ENCODE measurements at places on chromosomes 13 and 19. TPM values are rescaled to one million over a fixed set of nuclear protein-coding genes. Genes with fewer than 3 reads are reported as not detected.
A peak's percentile ranks its signal among the peaks of the same experiment; 100 is the strongest.

The MEDAG gene
- 0.29 TPM for polyA plus RNA-seq

DNA sequence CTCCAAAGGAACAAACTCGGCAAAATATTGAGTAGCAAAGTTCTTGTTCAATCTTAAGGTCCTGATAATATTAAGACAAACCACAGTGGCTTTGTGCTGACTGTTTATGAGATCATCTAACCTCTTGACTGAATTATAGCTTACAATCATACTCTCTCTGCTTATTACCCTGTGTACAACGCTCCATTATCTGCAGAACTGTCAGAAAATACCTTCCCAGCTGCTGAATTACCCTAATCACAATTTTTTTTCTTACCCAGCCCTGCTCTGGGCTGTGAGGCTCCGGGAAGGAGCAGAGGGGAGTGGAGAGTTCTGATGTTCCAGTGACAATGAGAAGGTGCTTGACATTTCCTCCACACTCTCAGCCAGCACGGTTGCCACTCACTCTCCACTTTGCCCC lies 64.8 kb downstream of the DCT start:
- no peak for DNase-seq

The CGB5 gene
- polyA plus RNA-seq: not detected

DNA sequence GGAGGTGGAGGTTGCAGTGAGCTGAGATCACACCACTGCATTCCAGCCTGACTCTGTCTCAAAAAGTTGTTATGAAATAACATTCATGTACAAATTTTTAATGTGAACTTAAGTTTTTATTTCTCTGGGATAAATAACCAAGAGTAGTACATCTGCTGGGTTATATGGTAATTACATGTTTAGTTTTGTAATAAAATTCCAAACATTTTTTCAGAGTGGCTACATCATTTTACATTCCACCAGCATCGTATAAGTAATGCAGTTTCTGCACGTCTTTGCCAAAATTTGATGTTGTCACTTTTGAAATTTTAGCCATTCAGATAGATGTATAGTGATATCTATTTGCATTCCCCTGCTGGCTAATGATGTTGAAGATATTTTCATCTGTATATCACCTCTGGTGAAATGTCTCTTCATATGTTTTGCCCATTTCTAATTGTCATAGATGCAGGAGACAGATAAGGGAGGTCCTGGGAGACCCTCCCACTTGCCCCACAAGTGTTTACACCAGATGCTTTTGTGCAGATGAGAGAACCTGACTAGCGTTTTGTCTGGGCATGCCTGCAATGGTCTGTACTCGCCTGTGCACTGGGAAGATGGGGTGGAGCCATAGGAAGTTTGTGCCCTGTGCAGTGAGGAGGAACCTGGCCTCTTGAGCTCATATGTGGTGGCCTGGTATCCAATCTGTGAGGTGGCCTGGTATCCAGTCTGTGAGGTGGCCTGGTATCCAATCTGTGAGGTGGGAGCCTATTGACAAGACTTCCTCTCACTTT lies 12.7 kb upstream of the KBTBD6 start:
- DNase-seq: no peak

DNA sequence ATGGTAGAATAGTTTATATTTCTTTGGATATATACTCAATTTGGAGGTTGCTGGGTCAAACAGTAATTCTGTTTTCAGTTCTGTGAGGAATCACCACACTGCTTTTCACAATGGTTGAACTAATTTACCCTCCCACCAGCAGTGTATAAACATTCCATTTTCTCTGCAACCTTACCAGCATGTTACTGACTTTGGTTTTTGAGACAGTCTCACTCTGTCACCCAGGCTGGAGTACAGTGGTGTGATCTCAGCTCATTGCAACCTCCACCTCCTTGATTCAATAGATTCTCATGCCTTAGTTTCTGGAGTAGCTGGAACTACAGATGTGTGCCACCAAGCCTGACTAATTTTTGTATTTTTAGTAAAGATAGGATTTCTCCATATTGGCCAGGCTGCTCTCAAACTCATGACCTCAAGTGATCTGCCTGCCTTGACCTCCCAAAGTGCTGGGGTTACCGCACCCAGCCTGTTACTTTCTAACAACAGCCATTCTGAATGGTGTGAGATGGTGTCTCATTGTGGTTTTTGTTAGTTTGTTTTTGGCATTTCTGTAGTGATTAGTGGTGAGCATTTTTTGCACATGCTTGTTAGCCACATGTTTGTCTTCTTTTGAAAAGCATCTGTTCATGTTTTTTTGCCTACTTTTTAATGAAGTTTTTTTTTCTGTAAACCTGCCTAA lies 12.5 kb downstream of the ZNF714 start:
- no peak for DNase-seq

The SLC7A9 gene
- not detected for polyA plus RNA-seq

The GPI gene
- polyA plus RNA-seq: 156 TPM

- no peak for DNase-seq
Measured at GRCh38 chr19:282501-282900, 8.7 kb downstream of the PLPP2 start.

The PALM3 gene
- not detected for polyA plus RNA-seq

The ERICH4 gene
- polyA plus RNA-seq: not detected

The BRSK1 gene
- not detected for polyA plus RNA-seq

The CCDC61 gene
- polyA plus RNA-seq: 9.2 TPM

DNA sequence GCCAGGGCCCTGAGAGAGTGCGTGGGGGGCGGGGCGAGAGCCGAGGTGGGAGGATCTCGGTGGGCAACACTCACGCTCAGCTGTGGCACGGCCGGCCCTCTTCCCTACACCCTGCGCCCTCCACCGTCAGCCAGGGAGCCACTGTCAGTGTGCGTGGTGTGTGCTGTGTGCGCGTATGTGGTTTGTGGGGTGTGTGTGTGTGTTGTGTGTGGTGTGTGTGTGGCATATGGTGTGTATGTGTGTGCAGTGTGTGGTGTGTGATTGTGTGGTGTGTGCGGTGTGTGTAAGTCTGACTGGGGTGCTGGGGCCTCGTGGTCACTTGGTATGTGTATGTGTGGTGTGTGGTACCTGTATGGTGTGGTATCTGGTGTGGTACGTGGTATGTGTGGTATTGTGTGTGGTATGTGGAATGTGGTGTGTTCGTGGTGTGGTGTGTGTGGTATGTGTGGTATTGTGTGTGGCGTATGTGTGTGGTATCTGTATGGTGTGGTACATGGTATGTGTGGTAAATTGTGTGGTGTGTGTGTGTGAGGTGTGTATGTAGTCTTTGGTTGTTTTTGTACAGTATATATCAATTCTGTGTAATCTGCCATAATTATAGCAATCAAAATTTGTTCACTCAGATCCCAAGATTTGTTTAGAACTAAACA lies 5.1 kb downstream of the GRK1 start:
- no peak for DNase-seq

- DNase-seq: no peak
Measured at GRCh38 chr13:89214185-89214584, 1543.0 kb downstream of the SLITRK5 start.

The CACNG6 gene
- not detected for polyA plus RNA-seq

DNA sequence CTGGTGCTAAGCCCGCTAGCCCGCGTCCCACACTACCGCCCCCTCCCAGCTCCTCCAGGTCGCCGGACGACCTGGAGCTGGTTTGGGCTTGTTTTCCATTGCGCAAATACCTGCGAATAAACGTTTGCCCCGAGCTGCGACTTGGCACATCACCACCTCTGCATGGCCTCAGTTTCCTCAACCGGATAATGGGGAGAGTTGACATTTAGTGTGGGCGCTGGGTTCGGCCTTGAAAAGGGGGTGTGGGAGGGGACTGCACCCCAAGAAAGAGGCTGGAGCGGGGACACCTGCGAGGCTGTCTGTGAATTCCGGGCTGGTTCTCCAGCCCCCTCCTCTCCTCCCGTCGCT lies 11.0 kb upstream of the JUND start:
- no peak for DNase-seq

The TSPAN16 gene
- polyA plus RNA-seq: not detected

DNA sequence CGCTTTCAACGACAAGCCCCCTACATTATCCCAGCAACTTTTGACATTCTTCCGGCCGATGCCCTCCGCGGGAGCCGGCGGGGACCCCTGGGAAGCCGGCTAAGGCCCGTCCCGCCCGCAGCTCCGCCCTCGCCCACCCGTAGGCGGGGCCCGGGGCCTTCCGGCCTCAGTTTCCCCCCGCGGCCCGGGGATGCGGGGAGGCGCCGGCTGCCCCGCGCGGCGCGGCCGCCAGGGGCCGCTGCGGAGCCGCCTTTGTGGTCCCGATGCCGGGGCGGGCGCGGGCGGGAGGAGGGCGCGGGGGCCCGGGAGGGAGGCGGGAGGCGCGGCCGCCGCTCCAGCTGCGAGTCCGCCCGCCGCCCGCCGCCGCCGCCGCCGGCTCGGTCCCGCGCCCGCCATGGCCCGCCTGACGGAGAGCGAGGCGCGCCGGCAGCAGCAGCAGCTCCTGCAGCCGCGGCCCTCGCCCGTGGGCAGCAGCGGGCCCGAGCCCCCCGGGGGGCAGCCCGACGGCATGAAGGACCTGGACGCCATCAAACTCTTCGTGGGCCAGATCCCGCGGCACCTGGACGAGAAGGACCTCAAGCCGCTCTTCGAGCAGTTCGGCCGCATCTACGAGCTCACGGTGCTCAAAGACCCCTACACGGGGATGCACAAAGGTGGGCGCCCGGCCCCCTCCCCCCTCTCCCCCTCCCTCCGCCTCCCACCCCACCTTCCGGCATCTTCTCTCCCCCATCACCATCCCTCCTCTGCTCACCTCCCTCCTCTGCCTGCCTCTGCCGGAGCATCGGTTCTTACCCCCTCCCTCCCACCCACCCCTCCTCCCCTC lies at the start of gene CELF5:
Gene CELF5, plus strand, starts transcription at position 316 of the 823 bp plus-strand sequence. Its CDS starts 79 bp downstream, at position 395.
- peak; percentile 50 for DNase-seq

The VSTM2B gene
- polyA plus RNA-seq: not detected

DNA sequence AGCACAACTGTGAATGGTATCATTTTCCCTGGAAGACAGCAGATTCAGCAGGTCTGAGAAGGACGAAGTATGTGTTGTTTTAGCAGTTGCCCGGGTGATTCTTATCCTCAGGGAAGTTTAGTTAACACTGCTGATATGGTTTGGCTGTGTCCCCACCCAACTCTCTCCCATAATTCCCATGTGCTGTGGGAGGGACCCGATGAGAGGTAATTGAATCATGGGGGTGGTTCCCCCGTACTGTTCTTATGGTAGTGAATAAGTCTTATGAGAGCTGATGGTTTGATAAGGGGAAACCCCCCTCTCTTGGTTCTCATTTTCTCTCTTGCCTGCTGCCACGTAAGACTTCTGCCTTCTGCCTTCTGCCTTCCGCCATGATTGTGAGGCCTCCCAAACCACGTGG lies 81.0 kb upstream of the UBAC2 start:
- DNase-seq: peak; percentile 58

The TGFBR3L gene
- polyA plus RNA-seq: not detected

GRCh38 chr13:73998631-73999030 lies 135.6 kb downstream of the KLF12 start:
- DNase-seq: no peak

DNA sequence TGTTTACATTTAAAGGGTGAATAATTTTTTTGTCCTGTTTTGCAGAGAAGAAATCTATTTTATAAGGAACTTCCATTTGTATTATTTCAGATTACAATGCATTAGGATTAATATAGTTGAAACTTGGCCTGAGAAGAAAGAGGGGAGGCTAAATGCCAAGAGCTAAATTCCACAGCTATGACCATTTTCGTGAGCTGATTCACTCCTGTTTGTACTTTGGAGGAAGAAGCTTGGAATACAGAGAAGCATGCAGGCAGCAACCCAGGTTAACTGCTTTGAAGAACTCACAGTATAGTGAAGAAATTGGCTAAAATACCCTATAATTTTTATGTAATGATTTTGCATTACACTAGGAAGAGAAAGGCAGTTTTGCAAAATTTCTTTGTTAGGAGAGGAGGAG lies 309.4 kb upstream of the KLF12 start:
- DNase-seq: no peak

The CLIP3 gene
- 0.37 TPM for polyA plus RNA-seq

DNA sequence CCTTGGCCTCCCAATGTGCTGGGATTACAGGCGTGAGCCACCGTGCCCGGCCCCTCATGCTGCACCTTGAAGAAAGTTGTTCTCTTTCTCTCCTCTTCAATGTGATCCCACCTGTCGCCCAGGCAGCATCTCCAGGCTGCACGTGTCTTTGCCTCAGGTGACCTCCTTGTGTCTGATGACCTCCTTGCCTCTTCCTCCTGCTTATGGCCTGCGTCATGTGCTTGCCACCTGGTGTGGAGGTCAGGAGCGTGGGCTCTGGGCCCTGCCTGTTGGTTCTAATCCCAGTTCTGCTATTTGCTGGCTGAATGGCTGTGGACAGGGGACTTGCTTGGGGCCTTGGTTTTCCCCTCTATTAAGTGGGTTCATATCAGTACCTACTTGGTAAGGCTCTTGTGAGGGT lies 6.3 kb downstream of the BICRA start:
- no peak for DNase-seq

The CEACAM21 gene
- polyA plus RNA-seq: 61.2 TPM

GRCh38 chr13:23147827-23148226 lies 33.0 kb upstream of the SGCG start:
- no peak for DNase-seq

- no peak for DNase-seq
Measured at GRCh38 chr13:77737583-77738200, 40.2 kb downstream of the SLAIN1 start.

DNA sequence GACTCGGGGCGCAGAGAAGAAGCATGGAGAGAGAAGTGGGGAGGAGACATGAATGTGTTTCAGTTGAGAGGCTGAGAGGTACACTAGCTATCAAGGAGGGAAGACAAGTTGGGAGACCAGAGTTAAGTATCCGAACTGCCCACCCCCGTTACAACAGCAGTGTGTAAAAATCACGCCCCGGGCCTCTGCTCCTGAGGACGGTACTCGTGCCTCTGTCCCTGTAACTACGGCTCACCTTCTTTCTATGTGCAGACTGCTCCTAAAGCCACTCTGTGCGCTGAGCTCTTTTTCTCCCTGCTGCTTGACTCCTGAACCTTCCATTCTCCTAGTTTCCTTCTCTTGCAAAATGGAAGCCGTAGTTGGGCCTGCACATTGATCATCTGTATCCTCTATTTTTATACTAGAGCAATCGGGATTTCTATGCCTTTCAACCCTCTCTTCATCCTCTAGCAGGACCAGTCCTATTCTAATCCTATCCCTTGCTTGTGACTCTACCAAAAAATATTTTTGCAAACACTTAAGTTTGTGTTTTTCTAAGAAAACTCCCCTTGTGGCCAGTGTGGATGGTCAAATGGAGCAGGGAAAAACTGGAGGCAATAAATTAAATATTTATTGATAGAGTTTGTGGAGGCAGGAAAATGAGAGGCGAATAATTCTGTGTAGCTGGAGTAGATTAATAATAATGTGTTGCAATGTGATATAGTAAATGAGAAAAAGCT lies 569 bp downstream of the POLR1D start:
- no peak for DNase-seq

- no peak for DNase-seq
Measured at GRCh38 chr13:94546061-94546839, 49.7 kb downstream of the TGDS start.

GRCh38 chr19:3105641-3106508 lies 11.7 kb downstream of the GNA11 start:
- no peak for DNase-seq

DNA sequence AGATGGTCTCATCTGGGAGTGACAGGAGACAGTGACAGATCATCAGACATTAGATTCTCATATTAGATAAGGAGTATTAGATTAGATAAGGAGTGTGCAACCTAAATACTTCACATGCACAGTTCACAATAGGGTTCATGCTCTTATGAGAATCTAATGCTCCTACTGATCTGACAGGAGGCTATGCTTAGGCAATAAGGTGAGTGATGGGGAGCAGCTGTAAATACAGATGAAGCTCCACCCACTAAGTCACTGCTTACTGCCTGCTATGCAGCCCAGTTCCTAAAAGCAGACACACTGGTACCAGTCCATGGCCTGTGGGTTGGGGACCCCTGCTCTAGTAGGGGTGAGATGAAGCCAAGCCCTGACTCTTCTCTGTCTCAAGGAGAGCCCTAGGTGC lies 10.0 kb upstream of the IGFL3 start:
- no peak for DNase-seq

GRCh38 chr13:41854758-41855157 lies 106.2 kb downstream of the VWA8 start:
- no peak for DNase-seq

The SCEL gene
- not detected for polyA plus RNA-seq
